Activated CD4-positive, alpha-beta T cell treated with anti-CD3 and anti-CD28 coated beads for 48 hours (primary cell): ENCODE measurements at places on chromosomes 12 and 14.

- DNase-seq = no peak
These were observed 292.3 kb downstream of the TMEM121 start for GRCh38 chr14:105818712-105819005.

- peak; percentile 34 for DNase-seq
These were observed 68.6 kb upstream of the USP15 start for GRCh38 chr12:62191491-62192179.

GRCh38 chr14:33280646-33281045, 342.0 kb downstream of the NPAS3 start:
- DNase-seq = peak; percentile 6

DNA sequence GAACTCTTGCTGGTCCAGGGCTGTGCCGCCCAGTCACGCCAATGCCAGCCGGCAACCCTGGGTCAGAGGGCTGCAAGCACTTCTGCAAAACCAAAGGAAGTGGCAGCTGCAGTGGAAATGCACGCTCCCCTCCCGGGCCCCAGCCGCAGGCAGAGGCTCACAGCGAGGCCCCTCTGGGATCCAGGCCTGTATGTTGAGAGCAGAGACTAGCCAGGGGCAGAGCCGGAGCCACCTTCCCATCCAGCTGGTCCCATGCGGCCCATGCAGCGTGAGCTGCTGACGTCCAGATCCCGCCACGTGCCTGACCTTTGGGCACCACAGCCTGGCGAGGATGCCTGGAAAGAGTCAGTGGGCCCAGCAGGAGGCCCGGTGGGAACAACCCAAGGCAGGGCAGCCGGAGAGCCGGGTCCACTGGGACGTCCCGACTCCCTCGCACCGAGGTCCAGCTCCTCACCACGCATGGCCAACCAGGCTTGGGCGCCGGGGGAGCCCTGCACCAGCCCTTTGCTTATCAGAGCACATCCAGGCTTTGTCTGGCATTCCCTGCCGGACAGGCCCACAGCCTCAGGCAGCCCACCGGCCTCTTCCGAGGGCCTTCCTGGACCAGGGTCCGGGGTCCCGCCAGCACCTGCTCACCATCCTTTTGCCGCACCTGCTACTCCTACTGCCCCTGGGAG, 4.3 kb downstream of the GPR132 start:
- DNase-seq = peak; percentile 61

DNA sequence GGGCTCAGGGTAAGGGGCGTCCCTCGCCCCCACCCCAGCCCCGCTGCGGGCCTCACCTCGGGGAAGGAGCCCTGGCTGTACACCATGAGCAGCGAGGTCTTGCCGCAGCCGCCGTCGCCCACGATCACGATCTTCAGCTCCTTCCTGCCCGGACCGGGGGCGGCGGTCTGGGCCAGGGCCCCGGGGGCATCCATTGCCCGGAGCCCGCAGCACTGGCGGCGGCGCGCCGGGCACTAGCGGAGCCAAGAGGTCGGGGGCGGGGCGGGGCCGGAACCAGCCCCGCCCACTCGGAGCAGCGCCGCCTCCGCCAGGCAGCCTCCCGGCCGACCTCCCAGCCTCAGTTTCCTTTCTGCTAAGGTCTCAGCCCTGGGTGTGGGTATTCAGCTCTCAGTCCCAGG, at the start of gene RHOF:
RHOF (minus strand) TSS at position 249 of the 398 bp plus-strand sequence; CDS start at position 194, 55 bp downstream.
- peak; percentile 82 for DNase-seq

- DNase-seq = no peak
These were observed 46.0 kb upstream of the FOS start for GRCh38 chr14:75232597-75232996.

GRCh38 chr14:90305176-90305601, 26.6 kb downstream of the NRDE2 start:
- DNase-seq = no peak

DNA sequence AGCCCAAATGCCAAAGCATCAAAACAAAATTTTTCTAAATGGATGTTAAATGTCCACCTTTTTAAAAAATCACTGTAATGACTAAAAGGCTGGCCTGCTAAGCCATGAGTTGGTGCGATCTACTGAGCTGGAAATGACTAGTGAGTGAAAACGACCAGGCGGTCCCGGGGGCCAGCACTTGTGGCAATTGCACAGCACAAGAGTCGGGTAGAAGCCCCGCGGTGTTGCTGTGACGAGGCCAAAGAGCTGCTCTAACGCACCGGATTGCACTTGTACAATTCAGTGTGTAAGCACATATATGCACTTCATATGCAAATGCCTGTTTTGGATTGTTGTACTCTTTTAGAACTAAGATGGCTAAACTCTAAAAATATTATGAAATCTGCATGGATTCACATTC, 64.1 kb upstream of the DYNC1H1 start:
- no peak for DNase-seq

DNA sequence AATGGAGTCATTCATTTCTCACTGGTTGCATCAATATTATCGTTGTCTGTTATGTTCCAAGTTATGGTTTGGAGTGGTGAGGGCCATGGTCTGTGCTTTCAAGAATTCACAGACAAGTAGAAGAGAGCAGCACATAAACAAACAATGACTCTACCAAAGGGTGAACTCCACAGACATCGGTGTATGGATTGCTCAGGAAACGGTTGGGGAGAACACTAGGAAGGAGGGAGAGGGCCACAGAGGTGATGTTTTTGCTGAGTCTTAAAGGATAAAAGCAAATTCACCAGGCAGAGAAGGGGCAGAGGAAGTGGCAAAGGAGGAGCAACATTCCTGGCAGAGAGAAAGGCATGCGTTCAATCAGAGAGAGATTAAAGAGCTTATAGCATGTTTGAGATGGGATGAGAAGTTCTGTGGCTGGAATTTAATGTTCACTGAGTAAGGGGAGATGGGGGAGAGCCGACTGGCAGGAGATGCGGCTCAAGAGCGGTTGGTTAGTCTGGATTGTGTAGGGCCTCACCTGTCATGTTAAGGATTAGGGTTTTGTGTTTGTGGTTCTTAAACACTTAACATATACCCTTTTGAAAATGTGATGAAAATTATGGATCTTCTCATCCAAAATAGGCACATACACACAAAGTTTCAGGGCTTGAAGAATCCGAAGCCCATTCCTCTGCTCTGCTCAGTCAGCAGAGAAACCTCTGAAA, 42.3 kb upstream of the FRMD6 start:
- no peak for DNase-seq

DNA sequence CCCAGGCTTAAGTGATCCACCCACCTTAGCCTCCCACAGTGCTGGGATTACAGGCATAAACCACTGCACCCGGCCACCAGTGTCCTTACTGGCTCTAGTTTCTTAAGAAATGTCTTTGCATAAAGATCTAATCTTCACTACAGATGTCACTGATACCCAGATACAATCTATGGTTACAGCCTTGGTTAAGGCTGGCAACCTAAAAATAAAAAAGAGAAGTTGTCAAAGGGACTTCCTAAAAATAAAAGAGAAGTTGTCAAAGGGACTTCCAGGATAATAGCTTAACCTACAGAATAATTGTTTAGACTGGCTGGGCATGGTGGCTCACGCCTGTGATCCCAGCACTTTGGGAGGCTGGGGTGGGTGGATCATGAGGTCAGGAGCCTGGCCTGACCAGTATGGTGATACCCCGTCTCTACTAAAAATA, 27.6 kb downstream of the ETFBKMT start:
- DNase-seq = no peak

DNA sequence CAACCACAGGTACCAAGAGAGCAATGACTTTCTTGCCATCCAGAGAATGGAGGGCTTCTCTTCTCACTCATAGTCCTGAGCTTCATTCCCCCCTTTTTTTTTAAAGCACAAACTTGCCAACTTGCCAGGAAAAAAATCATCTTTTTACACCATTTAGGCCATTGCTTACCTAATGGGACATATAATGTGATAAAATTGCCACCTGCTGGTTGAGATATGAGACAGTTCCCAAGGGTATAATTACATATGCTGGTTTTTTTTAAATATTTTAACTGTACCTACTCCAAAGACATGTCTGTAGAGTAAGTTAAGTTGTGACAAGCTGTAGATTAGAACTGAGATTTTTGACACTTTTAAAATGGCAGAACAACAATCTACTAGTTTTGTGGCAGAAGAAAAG, 519.1 kb upstream of the SEL1L start:
- no peak for DNase-seq

GRCh38 chr14:71620401-71620800, 311.8 kb upstream of the RGS6 start:
- DNase-seq = no peak

DNA sequence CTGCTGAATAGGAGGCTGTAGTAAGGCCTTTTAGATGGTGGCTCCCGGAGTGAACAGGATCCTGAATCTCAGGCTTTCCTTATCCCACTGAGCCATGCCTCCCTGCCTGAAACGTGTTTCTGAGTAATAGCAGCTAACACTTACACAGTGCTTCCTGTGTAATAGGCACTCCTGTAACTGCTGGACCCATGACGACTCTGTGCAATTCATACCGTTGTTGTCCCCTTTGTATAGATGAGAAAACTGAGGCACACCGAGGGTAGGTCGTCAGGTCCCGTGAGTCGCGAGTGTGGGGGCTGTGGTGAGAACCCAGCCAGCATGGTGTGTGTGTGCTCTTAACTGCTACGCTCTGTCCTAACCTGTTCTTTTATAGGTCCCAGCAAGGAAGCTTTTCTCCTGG, 193.6 kb downstream of the CACNA1C start:
- no peak for DNase-seq

DNA sequence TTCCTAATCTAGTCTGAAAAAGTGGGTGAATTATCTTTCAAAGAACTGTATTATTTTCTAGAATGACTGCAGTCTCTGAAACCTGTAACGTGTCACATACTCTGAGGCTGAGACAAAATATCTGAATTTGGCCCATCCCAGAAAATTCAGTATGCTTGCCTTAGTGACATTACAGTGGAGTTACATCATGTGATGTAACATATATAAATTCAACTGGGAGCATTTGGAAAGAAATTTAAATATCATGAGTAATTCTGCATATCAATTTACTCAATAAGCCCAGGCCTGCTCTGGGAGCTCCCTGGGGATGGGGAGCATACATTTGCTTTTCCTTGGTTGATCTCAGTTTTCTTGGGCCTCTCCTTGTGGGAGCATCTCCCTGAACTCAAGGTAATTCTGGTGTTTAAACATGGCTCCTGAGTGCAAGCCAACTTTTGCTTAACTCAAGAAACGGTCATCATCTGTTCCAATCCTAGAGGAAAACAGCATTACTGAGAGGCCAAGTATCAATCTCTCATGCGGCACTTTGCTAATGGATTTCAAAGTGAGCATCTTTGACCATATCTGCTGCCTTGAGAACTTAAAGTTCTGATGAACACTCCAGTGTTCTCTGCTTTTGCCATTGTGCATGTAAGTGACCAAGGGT, 54.4 kb downstream of the AKAP6 start:
- no peak for DNase-seq
